ENCODE measurements at places on chromosomes 3 and 15.

DNA sequence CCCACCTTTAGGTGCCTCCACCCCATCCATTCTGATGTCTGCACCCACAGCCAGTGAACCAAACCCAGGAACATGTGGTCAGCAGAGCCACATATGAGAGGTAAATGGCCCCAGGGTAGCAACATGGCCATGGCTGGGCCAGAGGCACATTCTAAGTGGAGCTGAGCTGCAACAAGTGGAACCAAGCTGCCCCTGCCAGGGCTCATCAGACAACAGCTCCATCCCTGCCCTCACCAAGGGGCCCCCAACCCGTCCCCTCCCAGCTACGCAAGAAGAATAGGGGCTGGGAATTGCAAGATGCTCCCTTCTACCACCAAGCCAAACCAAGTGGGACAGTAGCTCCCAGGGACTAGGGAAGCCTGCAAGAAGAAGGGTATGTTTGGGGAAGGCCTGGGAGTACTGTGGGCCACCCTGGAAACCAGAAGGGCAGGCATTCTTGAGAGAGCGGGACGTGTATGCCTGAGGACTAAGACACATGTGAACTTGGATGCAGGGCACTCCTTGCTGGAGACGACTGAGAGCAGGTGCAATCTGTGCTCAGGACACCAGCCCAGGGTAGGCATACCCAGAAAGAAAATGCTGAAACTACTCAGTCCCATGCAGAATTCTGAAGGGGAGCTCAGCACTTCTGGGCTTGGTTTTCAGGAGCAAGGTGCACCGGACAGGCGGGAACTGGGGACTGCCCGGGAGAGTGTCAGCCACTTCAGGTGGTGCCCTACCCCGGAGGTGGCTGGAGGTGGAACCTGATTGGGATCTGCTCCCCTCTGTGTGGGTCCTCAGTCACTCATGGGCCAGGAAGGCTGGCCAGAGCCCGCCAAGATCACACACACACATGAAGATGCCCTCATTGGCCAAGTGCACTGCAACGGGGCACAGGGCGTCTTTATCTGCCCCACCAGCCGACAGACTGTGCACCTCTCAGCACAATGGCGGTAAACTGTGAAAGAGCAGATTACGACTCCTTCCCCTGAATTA lies 9.5 kb downstream of the MYL3 start:
- DNase-seq, result no peak

DNA sequence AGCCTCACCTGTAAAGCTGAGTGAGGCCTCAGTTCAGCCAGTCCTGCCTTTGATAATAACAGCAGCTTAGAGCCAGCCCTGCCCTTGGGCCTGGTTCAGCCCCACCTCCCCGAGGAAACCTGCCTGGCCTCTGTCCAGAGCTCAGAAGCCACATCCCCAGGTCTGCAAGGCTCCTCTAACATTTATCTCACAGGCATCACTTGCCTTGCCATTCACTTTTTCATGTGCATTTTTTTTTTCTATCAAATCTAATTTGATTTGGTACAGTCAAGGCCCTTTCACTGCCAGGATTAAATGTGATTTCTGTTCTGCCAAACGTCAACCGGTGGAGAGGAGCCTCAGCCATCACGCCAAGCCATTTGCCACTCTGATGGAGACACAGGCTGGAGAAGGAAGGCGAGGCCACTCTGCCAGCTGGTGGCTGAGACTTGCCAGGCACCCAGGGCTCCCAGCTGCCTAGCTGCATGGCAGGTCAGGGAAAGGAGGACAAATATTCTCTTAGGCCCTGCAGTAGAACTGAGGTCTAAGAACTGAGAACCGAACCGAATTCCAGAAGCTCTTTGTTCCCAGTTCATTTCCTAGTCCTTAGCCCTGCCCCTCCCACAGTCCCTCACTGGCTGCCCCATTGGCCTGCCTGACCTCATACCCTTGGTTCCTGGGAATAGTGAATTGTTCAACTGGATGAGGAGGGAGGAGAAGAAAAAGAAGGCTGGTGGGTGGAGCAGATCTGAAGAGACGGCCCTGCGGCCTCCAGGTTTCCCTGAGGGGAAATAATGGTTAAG lies 76.4 kb downstream of the SPSB4 start:
- no peak for DNase-seq

GRCh38 chr15:46708226-46708625 lies 1009.1 kb upstream of the SEMA6D start:
- no peak for DNase-seq

- DNase-seq, result no peak
These were observed 172.4 kb downstream of the ATP8B4 start for GRCh38 chr15:49946681-49947080.

DNA sequence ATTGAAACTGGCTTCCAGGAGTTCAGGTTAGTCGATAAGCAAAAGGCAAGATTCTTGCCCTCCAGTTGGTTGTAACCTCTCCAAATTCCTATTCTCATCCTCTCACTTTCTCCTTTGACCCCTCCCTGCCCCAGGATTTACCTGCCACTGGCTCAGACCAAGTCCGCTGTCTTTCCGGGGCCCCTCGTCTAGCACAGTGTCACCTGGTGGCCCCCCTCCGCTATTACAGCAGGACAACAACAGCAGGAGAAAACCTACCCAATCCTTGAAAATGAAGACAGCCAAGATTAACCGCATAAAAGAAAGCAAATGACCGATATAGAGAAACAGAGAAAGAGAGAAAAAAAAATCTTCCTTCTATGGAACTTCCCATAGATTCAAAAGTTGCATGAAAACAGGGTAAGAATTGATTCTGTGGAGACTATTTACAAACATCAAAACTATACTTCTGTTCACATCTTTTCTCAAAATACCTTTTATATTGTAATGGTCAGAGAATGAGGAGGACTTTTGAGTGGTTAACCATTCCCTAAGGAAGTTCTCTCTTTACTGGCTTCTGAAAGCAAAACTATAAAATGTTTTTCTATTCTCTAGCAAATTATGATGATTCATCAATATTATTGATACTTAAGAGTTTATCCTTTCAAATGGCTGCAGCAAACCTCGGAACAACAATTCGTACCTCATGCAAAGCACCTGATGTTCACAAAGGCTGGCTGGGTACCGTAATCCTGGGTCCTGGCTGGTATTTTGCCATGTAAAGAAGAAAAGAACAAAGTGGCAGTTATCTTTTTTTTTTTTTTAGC lies 10.0 kb upstream of the ST8SIA2 start:
- no peak for DNase-seq

DNA sequence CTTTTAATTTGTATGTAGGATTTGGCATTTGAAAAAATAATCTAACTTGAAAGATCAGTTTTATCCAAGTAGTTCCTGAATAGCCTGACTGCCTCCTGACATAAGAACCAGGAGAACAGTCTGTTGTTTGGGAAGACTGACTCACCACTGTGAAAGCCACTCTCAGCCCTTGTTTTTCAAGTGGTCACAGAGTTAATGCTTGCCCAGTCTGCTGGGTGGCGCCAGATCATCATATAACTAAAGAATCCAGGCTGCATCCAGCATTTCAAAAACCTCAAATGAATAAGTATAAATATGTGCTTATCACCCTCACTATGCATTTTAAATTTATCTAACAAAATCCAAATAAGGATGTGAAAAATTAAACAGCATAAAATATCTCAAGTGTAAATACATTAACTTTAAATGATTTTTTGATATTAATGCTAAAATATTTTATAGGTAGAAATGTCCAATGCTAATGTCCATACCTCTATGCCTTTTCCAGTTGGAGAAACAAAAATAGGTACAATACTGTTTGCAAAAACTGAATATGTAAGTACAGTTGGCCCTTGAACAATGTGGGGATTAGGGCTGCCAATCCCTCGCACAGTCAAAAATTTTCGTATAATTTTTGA lies 26.9 kb upstream of the ZBBX start:
- no peak for DNase-seq

GRCh38 chr3:190319660-190320059 lies 2.6 kb downstream of the CLDN1 start:
- no peak for DNase-seq

- no peak for DNase-seq
These were observed 36.9 kb downstream of the THRB start for GRCh38 chr3:24457719-24458118.

GRCh38 chr3:172369590-172370259 lies 78.5 kb downstream of the GHSR start:
- DNase-seq, result no peak

DNA sequence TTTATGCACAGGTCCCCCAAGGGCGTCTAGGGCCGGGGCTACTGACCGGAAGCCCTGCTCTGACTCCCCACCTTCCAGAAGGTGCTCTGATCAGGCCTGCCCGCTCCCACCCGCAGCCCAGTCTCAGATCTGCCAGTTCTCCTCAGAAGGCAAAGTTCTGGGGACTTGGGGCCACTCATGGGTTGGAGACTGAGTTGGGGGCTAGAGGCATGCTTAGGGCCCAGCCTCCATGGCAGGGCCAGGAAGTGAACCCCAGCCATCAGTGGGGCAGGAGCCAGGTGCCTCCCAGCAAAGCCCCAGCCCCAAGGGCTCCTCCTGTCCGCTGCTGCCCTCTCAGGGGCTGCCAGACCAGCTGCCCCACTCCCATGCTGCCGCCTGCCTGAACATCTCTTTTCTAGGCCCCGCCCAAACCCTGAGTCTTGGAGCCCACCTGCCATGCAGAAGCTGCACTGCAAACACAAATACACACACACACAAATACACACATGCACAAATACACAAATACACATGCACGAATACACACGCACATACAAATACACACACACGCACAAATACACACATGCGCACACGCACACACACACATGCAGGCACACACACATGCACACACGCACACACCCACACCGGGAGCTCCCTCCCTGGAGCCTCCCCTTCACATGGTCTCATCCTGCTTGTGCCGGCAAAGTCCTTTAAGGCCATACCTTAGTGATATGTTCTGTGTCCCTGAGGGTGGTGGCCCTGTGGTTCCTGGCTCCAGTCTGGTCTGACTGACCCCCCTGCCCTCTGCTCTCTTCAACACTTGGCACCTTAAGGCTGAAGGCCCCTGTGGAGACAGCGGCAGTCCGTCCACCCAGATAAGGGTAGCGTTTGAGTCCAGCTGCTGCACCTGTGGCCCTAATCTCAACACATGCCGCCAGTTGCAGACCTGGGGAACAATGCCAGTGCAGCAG lies 59.2 kb upstream of the KLF13 start:
- DNase-seq, result no peak

DNA sequence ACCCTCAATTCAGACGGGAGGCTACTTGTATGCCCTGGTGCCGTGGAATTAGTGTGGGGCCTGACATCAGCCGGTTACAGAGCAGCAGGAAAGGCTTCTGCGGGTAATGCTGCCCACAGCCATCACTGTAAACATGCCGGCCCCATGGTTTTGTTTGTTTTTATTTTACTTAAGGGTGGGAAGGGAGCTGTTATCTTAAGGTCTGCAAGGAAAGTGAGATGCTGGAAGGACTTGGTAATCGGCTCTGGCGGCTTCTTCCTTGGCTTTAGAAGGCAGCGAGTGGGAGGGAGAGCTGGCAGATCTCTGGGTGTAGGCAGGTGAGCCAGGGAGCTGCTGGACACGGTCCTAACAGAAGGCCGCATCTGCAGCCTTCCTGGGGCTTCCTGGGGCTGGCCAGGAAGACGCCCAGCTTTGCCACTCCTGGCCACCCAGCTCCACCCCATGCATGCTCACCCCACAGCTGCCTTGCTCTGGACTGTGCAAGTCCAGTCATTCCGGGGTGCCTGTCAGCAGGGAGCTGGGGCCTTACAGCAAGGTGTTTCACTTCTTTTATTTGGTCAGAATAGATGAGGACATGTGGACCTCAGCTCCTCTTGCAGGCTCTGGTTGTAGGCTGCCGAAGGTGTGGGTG lies 54.1 kb upstream of the FURIN start:
- DNase-seq, result no peak

DNA sequence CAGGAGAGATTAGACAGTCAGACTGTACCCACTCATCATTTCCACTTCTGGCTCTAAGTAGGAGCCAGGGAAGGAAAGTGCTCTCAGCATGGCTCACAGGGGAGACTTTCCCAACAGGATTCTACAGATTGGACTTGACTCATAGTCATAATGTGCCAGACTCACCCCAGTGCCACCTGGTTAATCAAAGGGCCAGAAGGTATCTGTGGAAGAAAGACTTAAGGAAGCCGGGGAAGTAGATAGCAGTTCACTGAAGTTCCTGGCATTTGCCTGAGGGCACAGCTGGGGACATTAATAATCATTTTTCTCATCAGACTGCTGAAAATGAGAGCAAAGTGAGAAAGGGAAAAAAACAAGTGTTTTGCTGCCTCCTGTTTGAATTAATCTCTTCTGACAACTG lies 717.5 kb downstream of the TUSC7 start:
- no peak for DNase-seq

GRCh38 chr3:180980611-180981010 lies 8.9 kb downstream of the DNAJC19 start:
- no peak for DNase-seq

DNA sequence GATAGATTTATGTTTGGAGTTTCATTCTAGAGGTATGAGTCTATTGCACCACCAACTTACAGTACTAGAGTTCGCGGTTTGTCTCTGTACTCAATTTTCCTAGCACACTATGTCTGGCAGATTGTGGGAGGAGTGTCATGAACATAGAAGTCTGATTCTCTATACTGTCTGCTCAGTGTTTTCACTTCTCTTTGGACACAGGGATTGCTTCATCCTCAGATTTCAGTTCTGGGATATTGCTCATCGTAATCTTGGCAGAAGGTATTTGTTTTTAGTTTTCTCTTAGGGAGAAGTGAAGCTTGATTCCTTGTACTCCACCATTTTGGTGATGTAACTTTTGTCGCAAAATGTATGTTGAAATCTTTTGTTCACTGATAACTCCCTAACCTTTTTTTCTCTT lies 27.8 kb upstream of the AZI2 start:
- DNase-seq, result no peak

- no peak for DNase-seq
These were observed 88.2 kb upstream of the NTRK3 start for GRCh38 chr15:88344786-88345185.

GRCh38 chr3:186032321-186032720 lies 76.6 kb downstream of the ETV5 start:
- no peak for DNase-seq

GRCh38 chr15:47674586-47675232 lies 42.6 kb upstream of the SEMA6D start:
- no peak for DNase-seq

DNA sequence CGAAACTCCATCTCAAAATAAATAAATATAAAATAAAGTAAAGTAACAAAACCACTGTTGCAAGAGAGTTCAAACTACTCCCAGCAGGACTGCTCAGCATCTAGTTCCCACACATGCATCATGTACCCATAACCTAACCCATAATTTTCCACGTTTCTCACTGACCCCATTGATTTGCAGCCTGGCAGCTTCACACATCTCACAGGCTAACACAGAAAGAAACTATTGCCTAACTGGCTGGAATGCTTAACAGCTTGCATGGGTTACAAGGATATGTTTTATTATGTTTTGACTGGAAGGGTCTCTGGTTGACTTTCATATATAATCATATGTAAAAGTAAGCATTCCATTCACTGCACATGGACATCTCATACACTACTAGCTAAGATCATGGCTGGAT lies 55.6 kb upstream of the TBC1D23 start:
- no peak for DNase-seq

DNA sequence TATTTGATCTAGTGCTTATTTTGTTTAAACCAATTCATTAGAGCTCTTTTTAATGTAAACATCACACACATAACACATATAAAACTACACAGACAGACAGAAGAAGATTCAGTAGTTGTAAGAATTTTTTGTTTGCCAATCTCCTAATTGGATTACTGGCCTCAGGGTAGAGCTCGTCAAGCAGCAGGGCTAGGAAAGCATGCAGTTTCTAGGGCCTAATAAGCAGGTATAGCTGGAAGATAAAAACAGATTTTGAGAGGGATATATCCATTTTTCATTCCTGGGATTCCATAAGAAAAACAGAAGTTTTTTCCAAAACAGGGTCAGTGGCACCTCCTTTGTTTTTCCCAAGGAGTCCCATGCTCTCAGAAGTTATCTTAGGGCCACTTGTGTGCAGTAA lies 265.2 kb upstream of the SGO1 start:
- DNase-seq, result no peak
